ENCODE measurements at places on chromosomes 4 and X.
A peak's percentile ranks its signal among the peaks of the same experiment; 100 is the strongest.

GRCh38 chrX:8027827-8028226, 100.6 kb upstream of the PNPLA4 start:
- DNase-seq, result no peak

GRCh38 chr4:115852767-115853091, 739.3 kb upstream of the NDST4 start:
- no peak for DNase-seq

GRCh38 chrX:150036181-150036580, 97.9 kb upstream of the EOLA2 start:
- peak; percentile 47 for DNase-seq

- no peak for DNase-seq
These were observed 35.9 kb downstream of the TBC1D19 start for GRCh38 chr4:26619784-26620183.
